GM12865 (cell line): ENCODE measurements at places on chromosomes 5 and 9.
A peak's percentile ranks its signal among the peaks of the same experiment; 100 is the strongest.

DNA sequence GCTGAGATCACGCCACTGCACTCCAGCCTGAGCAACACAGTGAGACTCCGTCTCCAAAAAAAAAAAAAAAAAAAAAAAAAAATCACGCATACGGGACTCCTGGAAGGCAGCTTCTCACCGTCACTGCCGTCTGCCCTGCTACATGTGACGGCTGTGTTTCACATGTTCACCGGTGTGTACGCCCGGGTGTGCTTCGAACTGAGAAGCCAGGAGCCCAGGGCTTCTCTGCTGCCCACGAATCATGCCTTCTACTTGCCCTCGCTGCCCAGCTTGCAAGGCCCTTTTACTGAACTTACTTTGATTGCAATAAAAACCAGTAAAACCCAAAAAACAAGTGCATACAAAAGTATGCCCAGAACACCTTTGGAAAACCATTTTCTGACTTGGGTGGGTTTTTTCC is 5.8 kb upstream of the NKD2 start:
- DNase-seq, result no peak

DNA sequence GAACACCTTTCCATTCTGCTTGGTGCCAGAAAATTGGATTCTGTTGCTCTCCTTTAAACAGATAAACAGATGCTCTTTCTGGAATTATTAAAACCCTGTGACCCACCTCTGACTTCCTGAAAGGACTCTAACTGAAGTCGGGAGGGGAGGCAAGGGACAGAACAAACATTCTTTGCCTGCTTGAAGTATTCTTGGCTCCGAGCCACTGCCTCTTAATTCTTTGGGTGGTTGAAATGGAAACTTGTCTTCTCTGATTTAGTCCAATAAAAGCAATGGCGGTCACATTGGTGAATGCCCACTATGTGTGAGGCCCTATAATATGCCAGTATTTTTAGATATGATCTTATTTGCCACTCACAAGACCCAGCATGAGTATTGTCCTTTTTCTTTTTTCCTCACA is 236.8 kb downstream of the SLIT3 start:
- DNase-seq, result no peak

- DNase-seq, result no peak
These were observed 535 bp downstream of the UNC5A start for GRCh38 chr5:176810687-176811501.

DNA sequence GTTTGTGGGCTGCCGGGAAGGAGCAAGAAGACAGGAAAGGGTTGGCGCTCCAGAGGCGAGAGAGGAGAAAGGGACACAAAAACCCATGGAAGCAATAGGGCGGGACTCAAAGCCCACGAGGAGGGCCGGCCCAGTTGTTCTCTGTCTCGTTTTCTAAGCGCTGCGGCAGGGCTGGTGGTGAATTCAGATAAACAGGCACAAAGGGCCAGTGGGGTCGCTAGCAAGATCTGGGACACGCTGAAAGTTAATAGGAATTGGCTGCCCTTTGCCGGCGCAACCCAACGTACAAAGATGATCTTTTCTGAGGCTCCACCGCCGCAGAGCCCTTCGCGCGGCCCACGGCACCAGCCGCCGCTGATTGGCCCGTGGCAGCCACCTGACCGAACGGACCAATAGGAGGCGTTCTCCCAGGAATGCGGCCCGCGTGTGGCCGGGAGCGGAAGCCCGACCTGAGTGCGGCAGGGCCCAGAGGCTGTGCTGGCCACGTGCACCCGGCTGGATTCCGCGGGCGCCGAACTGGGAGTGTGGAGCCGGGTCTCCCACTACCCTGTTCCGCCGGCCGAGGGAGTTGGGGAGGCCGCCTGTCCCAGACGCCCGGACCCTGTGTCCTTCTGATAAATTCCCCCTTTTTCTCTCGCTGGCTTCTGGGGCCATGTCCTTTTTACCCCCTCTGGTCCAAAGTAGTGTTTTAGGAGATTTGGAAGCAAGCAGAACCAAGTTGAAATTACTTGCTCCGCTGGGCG is 16.8 kb upstream of the NSD1 start:
- peak; percentile 83 for DNase-seq

- peak; percentile 43 for DNase-seq
These were observed 473.5 kb downstream of the MAT2B start for GRCh38 chr5:163978897-163979296.
